ENCODE measurements at places on chromosomes 7 and 10.

DNA sequence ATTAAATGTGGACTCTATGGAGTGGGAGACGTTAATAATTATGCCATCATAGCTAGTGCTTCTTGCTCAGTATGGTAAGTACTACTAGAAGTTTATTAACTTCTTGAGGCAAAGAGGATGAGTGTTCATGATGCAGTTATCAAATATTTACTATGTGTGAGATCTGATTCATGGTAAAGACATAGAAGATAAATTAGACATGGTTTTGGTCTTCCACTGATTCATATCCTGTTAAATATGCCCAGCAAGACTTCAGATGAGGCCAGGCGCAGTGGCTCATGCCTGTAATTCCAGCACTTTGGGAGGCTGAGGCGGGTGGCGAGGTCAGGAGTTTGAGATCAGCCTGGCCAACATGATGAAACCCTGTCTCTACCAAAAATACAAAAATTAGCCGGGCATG, 547.1 kb upstream of the ANKRD30A start:
- DNase-seq = no peak

DNA sequence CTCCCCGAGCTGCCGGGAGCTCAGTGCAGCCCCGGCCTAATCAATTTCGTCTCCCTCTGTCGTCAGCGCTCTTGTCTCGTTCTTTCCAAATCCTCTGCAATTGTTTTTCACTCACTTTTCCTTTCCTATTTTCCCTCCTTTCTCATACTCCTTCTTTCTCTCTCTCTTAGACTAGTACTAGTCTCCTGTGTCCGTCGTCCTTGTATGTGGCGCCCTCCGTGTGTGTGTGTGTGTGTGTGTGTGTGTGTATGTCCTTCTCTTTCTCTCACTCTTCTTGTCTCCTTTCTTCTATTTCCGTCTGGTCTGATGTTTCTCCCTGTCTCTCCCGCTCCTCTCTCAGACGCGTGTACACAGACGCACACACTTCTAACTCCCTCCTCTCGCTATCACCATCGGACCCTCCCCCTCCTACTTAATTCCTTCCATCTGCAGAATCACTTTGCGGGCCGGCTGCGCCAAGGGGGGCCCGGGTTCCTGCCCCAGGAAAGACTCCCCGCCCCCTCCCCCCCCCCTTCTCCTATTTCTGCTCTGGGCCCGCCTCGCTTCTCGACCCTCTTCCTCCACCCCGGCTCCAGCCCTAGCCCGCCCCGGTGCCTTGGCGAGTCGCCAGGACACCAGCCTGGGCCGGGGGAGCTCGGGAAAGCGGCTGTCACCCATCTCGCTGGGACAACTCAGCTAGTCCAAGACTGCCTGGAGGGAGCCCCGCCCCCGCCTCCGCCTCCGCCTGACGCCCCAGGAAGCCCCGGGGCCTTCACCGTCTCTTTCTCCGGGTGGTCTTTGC, 743 bp upstream of the ZCCHC24 start:
- DNase-seq = no peak

- DNase-seq = no peak
Measured at GRCh38 chr10:11396311-11396955, 215.0 kb downstream of the USP6NL start.

- DNase-seq = no peak
Measured at GRCh38 chr7:20312562-20312961, 18.1 kb upstream of the ITGB8 start.

DNA sequence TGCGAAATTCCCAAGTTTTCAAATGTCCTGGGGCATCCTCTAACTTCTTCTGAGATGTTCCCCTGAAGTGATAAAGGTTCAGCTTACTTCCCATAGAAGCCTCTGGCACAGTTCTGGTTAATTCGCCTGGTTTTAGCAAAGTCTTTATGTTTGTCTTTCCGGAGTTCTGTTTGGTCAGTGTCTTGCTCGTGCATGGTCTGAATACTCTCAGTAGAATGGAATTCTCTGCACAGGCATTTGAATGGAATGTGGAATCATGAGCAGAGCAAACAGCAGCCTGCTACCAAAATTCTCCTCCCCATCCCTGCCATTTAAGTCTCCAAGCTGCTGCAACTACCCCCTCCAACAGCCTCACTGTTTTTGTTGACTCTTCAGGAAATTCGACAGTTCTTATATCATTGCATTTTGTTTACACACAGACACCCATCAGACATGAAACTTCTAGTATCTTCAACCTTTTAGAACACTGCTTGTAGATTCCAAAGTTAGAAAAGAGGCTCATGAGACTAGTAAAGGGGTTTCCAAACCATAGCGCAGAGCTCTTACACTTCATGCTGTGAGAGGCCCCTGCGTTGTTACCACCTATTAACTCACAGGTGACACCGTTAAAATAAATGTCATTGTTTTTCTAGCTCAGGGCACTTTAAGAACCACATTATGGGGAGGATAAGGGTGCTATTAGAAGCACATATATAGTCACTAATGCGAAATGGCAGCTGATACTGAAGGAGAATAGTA, 129.7 kb downstream of the PLCE1 start:
- no peak for DNase-seq

GRCh38 chr10:14507176-14507575, 176.5 kb upstream of the FRMD4A start:
- DNase-seq = no peak

- no peak for DNase-seq
Measured at GRCh38 chr10:124589491-124590041, 127.9 kb downstream of the LHPP start.

GRCh38 chr10:131177431-131178327, 133.8 kb downstream of the TCERG1L start:
- no peak for DNase-seq

All from activated naive CD4-positive, alpha-beta T cell (primary cell).